ENCODE measurements at places on chromosomes 11 and 22.

- DNase-seq = peak; percentile 38
Measured at GRCh38 chr22:27386186-27386585, 415.4 kb downstream of the MN1 start.

DNA sequence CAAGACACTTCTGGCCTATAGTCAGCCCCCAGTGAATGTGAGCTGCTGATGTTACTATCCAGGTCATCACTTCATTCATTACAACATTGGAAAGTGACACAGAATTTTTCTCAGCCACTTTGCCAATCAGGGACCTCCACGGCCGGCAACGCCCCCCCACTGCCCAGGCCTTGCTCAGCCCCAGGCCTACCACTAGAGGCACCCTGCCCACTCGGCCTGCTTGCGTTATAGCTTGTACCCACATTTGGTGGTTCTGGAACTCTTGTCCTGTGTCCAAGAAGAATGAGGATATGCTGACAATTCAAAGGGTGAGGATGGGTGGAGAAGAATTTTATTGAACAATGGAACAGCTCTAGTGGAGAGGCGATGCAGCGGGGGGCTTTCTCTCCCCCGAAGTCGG is 96.2 kb downstream of the TSPAN18 start:
- peak; percentile 74 for DNase-seq

DNA sequence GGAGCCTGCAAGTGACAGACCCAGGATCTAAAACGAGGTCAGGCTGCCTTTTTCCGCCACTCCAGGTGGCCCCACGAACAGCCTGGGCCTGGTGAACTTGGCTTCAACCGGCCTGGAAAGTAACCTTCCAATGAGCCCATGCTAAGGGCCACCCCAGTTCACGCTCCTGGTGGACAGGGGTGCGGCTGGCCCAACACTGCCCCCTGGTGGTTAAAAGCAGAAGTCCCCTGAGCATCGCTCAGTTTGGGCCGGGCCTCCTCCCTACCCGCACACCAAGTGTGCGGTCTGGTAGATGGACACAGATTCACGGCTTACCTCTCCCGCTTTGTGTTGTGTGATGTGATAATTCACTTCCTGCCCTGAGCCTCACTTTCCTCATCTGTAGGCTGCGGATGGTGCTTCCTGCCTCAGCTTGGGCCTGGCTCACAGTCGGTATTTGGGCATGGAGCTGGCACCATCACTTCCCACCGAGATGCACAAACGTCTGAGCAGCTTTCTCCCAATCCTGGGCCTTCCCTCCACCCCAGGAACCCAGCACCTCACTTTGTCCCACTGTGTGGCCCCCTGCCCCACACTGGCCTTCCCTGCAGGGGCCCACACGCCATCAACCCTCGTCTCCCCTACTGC is 13.7 kb upstream of the SEC14L3 start:
- peak; percentile 85 for DNase-seq

- no peak for DNase-seq
Measured at GRCh38 chr22:49023879-49024774, 803.5 kb downstream of the BRD1 start.

GRCh38 chr22:36141481-36141880 is 19.1 kb downstream of the APOL3 start:
- DNase-seq = no peak

- DNase-seq = no peak
Measured at GRCh38 chr11:59992425-59992824, 24.6 kb upstream of the OOSP4B start.

- no peak for DNase-seq
Measured at GRCh38 chr22:39723899-39724351, 153.4 kb downstream of the CACNA1I start.

- no peak for DNase-seq
Measured at GRCh38 chr22:39254789-39255298, 10.1 kb upstream of the PDGFB start.

DNA sequence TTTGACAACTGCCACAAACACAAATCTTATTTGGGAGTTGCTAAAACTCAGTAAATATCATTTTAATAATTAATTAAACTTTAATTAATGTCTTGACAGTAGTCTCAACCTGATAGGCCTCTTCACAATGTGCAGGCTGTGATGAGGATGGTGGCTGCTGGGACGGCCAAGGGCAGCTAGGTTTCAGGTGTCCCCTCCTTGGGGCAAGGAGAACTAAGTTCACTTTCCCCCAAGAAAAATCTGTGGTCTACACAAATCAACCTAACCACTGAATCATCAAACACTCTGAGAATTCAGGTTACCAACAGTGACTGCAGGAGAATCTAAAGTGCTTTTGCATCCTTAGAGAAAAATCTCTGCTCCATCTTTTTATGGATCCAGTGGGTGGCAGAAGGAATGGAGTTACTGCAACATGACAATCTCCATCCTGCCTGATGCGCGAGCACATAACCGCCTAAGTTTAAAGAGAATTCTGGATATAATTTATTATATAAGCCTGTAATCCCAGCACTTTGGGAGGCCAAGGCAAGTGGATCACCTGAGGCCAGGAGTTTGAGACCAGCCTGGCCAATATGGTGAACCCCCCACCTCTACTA is 289.7 kb downstream of the KIRREL3 start:
- no peak for DNase-seq

DNA sequence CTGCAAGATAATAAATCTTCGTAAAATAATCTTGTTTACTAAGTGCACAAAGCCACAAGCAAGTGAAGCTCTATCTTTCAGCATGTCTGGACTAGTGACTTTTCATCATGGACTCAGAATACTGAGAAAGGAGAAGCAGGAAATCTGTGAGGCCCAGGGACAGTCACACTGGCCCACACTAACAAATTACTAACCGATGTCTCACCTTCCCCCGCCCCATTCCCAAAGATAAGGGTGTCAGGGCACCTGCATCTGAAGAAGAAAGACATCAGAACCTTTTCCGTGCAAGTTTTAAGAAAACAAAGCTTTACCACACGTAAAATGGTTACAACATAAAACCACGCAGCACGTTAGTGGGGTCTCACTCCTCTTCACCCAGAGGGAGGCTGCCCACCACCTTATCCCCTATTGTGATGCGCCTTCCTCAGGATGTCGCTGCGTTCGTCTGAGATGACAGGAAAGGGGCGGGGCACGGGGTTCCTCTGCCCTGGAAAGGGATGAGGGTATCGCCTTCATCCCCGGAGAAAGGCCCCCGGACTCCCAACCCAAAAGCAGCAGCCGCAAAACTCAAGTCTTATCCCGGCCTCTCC is 616 bp downstream of the BTBD10 start:
- DNase-seq = peak; percentile 80

GRCh38 chr11:63877658-63878241 is 38.8 kb downstream of the MARK2 start:
- no peak for DNase-seq
